NCI-H510A treated with DMSO at 0.1 percent for 48 hours (cell line): ENCODE measurements at places on chromosomes 7 and 10.

GRCh38 chr10:104648421-104648820, 7.3 kb downstream of the SORCS3 start:
- DNase-seq = no peak

GRCh38 chr10:129940617-129941198, 23.4 kb downstream of the EBF3 start:
- DNase-seq = no peak

- no peak for DNase-seq
Observed at GRCh38 chr7:40530292-40530691, 395.5 kb downstream of the SUGCT start.

DNA sequence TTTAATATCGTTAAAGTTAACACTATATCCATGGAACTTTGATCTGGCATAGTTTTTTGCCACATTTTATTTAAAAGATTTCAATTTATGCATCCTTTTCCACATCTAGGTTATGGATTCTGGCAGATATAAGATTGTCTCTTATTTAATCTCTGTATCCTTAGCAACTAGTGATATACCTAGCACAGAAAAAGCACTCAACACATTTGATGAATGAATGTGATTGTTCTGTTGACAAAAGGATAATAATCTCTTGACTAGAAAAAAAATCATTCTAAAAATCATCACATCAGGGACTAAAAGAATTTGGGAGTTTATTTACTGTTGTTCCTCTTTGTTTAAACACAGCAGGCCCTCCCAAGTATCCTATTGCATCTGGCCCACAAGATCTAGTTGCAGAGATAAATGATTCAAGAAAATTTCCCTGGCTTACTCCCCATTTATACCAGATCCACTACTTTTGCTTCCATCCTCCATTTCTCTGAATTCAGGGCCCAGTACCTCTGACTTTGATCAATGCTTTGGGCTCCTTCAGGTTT, 84.0 kb upstream of the C1GALT1 start:
- no peak for DNase-seq

DNA sequence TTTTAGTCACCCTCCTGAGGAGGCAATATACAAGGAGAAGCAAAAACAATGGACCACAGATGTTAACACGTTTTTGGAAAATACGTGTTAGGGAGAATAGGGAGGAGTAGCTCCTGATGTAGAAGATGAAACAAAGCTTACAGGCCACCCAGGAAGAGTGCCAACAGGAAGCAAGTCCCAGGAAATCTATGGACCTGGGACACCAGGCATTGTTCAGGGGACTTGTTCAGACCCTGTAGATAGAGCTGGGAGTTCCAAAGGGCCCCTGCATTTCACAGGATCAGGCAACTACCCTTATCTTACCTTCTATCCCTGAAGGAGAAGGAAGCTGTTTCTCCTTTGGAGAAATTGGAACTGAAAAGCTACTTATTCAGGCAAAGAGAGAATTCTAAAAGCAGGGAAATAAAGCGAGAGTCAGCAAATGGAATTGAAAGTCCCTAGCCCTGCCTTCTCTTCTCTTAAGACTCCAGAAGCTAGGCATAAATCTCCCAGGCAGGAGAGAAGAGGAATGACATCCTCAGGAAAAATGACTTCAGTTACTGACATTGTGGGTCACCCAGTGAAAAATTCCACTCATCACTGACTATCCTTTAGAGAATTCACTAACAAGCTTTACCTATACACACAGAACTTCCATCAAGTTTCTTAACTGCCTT, 77.7 kb upstream of the FAM3C start:
- DNase-seq = no peak
